ENCODE measurements at places on chromosomes 7 and 10. TPM values are rescaled to one million over a fixed set of nuclear protein-coding genes. Genes with fewer than 3 reads are reported as not detected.

Gene CHRM2
- not detected for total RNA-seq

Gene PIP
- total RNA-seq = not detected

Gene CELF2
- total RNA-seq = 9.7 TPM

Gene PPIA
- 5,878 TPM for total RNA-seq

Gene BBIP1
- 43.1 TPM for total RNA-seq

GRCh38 chr7:157876469-157877285 is 539.9 kb downstream of the DNAJB6 start:
- no peak for DNase-seq

- no peak for DNase-seq
These were observed 227.9 kb downstream of the TCF7L2 start for GRCh38 chr10:113177936-113178335.

DNA sequence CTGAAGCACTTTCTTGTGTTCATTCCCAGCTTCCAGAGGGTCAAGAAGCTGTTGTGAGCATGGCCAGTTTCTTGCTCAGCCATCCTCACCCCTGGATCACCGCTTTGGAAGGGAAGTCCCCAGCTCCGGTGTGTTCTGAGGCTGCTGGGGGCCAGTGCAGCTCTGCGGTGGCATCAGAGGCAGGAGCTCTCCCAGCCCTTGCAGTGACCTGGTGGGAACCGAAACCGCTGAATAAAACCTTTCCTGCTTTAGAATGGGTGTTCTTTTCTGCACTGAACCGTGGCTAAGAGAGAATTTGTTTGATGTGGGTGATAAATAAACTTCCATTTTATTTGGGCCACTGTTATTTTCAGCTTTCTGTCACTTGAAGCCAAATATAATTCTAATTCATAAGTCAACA is 450.9 kb upstream of the VSTM2A start:
- no peak for DNase-seq

GRCh38 chr10:120960725-120961124 is 109.6 kb downstream of the WDR11 start:
- DNase-seq = no peak

GRCh38 chr10:20776384-20777118 is 120.6 kb downstream of the NEBL start:
- no peak for DNase-seq

- DNase-seq = no peak
These were observed 41.9 kb downstream of the NKX6-2 start for GRCh38 chr10:132743925-132744490.

DNA sequence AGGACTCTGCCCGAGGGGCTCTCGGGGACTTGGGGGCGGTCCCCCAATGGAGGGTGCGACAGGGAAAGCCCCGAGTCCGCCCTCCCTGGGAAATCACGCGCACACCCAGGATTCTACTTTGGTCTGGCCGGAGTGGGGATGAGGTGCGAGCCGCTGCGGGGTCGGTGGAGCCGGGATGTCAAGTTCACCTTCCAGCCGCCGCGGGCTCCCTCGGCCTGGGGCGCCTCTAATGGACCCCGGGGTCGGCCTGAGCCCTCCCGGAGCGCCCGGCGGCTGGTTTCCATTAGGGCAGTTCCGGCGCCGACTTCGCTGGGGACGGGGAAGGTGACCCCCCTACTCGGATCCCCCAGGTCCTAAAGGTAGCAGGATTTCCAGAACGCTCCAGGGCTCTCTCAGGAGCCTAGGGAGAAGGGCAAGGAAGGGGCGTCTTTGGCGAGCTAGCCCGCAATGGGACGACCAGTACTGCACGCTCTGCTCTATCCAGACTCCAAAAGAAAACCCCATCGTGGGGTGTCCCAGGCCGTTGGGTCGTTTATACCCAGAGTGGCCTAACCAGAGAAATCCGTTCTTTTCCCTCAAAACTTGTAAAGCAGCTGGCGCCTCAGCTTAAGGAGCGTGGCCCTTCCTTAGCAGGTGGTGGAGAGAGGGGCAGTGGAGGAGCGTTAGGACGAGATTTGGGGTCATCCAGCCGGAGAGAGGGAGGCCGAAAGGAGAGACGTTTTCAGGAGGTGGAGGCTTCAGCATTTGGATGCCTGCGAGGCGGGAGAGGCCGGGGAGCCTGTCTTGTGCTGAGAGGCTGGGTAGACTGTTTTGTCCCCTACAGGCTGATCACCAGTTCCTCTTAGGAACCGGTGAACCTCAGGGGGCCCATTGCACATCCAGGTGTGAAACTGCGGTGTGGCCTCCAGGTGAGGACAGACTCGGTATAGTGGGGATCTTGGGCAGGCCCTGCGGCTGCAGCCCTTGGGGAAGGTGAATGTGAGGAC is 860 bp upstream of the WDR86 start:
- DNase-seq = no peak

DNA sequence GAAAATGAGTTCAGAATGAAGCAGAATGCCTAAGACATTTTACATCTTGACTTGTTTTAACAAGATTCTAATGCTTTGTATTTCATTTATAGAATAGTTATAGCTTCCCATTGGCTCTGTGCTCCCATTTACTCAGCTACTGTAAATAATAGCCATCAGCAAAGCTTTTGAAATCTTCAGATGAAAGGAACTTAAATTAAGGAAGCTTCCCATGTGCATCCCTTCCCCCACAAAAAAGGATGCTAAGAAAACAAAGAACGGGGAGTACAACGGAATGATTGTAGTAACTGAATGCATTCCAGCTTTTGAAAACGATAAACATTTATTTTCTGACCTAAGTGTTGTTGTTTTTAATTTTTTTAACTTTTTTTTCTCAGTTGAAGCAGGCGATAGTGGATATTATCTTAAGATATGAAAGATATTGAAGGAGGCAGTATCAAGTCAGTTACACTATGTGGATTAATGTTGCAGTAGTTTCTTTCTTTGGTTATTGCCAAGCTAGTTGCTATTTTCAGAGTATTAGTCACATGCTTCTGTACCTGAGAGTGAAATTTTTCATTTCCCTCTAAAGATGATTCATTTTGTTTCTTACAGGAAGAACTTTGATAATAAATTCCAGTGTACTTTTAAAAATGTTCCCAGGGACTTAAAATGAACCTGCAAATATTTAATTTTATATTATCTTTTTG is 129.2 kb downstream of the KCND2 start:
- DNase-seq = peak; percentile 61

All from HT1080 (cell line).